ENCODE measurements at places on chromosomes 11 and 22. TPM values are rescaled to one million over a fixed set of nuclear protein-coding genes. Genes with fewer than 3 reads are reported as not detected.

DNA sequence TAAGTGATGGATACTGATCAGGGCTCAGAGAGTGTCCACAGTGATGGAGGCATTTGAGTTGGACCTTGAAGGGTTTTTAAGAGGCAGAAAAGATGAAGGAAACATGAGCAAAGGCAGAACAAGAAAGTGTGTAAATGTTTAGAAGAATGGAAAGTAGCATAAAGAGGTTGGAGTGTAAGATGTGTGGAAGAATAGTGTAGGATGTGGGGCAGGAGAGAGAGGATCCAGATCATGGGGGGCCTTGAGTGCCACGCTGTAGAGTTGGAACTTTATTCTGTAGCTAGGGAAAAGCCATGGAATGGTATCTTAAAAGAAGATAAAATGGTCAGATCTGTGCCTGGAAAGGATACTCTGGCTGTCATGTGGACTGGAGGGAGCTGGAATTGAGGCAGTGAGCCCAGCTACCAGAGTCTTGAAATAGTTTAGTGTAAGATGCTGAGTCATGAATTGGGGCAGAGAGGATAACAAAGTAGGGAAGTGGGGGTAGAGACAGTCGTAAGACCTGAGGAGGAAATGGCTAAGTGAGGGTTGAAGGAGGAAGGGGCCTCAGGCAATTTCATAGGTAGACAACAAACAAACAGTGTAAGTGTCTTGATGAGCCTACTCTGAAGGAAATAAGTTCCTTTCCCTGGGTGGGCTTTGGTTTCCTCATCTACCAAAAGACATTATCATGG lies 6.7 kb downstream of the KCNE3 start:
- DNase-seq: no peak

Gene CRYAB
- total RNA-seq: not detected

GRCh38 chr22:40653361-40653760 lies 16.8 kb upstream of the MRTFA start:
- DNase-seq: no peak

DNA sequence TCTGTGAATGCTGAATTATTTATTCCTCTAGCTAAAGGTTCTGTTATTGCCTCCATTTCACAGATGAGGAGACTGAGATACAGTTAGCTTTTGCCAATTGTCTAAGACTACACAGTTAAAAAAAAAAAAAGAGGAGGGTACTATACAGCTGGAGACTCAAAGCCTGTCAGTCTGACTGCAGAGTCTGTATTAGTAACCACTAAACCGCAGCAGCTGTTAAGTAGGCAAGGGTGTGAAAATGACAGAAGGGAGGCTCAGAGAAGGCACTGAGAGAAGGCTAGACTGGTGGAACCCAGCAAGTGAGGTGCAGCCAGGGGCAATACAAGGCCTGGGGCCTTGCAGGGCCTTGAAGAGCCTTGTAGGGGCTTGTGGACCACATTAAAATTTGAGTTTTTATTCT lies 181.2 kb downstream of the CSNK2A3 start:
- peak; percentile 25 for DNase-seq

- DNase-seq: no peak
Observed at GRCh38 chr11:132022733-132023478, 652.5 kb downstream of the NTM start.

- DNase-seq: no peak
Observed at GRCh38 chr22:30673136-30673535, 5.5 kb upstream of the DUSP18 start.

GRCh38 chr11:1729692-1730011 lies 20.7 kb downstream of the IFITM10 start:
- no peak for DNase-seq

Gene FGF4
- total RNA-seq: not detected

Gene CCDC81
- total RNA-seq: 0.29 TPM

DNA sequence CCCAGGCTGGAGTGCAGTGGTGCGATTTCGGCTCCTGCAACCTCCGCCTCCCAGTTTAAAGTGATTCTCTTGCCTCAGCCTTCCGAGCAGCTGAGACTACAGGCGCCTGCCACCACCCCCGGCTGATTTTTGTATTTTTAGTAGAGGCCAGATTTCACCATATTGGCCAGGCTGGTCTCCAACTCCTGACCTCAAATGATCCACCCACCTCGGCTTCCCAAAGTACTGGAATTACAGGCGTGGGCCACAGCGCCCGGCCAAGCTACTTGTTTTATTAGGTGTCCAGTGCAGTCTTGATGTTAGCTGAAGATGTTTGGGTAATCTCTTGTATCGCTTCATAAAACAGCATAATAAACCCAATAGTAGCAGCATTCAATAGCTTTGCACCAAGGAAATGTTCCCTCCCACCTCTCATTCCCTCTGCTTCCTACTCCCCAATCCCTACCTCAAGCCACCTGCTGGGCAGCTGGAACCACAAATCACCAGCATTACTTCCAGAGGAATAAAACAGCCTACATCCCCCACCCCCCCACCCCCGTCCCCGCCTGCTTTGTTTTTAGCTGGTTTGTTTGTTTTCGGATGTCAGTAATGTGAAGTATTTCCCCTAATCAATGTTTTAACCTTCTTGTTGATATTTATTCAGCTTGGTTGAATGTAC lies 11.0 kb upstream of the GRIK4 start:
- DNase-seq: no peak

Gene TMEM45B
- not detected for total RNA-seq

DNA sequence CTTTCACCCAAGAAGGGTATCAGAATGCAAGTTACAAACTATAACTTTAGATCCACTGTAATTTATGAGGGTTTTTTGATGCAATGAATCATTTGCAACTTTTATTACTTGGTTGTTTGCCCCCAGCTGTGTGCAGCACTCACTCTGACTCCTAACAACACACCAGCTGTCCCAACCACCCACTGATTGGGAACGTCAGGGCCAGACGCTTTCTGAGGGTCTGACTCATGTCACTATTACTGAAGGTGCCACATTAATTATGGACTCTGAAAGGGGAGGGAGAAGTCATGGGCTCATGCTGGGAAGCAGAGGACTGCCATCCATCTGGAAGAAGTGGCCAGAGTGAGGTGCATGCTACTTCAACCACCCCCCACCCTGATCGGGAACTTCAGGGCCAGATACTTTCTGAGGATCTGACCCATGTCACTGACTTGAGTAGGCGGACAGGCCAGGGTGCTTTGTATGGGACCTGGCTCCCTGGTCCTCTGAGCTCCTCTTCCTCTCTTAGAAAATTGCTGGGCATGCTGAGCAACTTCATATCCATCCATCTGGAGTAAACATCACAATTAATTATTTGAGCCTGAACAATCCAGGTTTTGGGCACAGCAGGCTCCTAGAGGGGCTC lies 44.9 kb upstream of the DRD2 start:
- DNase-seq: peak; percentile 46

GRCh38 chr11:75338516-75339208 lies 12.8 kb downstream of the ARRB1 start:
- no peak for DNase-seq

DNA sequence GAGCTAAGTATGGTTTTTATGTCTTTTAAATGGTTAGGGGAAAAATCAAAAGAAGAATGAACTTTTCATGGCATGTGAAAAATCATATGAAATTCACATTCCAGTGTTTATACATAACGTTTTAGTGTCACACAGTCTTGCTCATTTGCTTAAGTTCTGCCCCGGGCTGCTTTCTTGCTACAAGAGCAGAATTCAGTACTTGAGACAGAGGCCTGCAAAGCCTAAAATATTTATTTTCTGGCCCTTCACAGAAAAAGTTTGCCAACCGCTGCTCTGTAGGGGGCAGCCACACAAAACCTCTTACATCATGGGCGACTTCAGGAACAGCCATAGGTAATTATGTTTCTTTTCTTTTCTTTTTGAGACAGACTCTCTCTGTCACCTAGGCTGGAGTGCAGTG lies 1.0 kb upstream of the ATG2A start:
- DNase-seq: peak; percentile 37

DNA sequence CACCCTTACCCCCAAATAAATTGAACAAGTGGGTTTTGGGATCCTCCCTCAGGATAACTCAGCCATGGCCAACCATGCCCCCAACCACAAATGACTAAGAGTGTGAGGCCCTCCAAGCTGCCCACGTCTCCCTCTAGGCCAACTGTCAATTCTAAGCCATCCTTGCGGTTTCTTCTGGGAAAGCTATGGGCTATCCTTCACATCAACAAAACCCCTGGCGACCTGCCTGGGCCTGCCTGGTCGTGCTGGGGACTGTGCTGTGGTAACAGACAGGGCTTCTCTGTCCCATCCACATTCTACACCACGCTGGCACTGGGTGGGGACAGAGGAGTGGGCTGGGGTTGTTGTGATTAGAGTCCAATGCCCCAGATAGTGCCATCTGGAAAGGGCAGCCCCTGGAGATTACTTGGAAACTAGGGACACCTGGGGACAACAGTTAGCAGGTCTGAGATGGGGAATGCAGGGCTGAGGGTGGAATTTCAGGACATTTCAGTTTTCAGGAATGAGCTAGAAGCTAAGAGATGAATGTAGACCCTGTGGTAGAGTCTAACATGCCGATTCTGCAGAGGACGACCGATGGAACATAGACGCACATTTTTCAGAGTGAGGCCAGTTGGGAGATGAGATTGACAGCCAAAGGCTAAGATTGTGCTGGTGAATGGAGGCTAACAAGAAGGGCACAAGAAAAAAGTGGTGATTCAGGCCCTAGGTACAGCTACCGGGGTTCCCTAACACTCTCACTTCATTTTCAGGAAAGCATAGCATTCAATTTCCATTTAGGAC lies 131.9 kb downstream of the RASSF10 start:
- DNase-seq: peak; percentile 75

Gene DDTL
- 0.11 TPM for total RNA-seq

DNA sequence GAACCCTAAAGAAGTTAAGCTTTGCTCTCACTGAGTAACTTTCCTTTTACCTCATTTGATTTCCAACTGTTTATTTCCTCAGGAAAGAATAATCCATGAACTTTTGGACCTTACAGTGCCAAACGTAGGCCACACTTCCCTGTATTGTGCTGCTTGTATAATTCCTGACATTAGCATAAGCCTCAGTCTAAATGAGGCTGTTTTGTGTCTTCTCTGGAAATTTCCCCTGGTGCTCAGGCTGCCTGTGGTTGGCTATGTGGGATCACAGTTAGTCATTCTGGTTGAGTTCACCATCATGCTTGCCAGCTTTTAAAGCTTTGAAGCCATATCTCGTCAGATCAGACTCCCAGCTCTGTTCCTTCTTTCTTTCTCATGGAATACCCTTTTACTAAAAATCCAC lies 107.0 kb downstream of the FAM76B start:
- peak; percentile 6 for DNase-seq

- no peak for DNase-seq
Observed at GRCh38 chr11:59862252-59862651, 4.0 kb downstream of the TCN1 start.

GRCh38 chr11:114684636-114685035 lies 6.3 kb downstream of the NXPE2 start:
- DNase-seq: no peak

DNA sequence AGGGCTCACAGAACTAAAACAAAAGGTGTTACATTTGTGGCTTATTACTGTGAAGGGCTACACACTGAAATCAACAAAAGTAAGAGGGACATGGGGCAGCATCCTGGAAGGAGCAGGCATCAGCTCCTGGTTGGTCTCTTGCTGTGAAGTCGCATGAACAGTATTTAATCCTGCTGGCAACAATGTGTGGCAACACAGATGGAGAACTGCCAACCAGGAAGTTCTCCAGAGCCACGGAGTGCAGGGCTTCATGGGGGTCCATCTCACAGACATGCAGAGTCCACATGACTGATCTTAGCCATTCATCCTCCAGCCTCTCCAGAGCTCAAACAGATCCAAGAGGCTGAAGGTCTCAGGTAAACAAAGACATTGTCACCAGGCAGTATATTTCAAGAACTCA lies 32.8 kb upstream of the FGF3 start:
- DNase-seq: no peak

Measured in Daoy (cell line).